Kidney (tissue), 22 donors: ENCODE measurements at places on chromosomes 7 and 10. TPM values are rescaled to one million over a fixed set of nuclear protein-coding genes. Genes with fewer than 3 reads are reported as not detected.

COL1A2 gene
- polyA plus RNA-seq, result 51.4 TPM

GRCh38 chr10:43229208-43230061 lies 37.4 kb downstream of the RASGEF1A start:
- peak; percentile 35 for DNase-seq

GRCh38 chr7:134458341-134458805 lies 527 bp downstream of the AKR1B1 start:
- peak; percentile 86 for DNase-seq

DNA sequence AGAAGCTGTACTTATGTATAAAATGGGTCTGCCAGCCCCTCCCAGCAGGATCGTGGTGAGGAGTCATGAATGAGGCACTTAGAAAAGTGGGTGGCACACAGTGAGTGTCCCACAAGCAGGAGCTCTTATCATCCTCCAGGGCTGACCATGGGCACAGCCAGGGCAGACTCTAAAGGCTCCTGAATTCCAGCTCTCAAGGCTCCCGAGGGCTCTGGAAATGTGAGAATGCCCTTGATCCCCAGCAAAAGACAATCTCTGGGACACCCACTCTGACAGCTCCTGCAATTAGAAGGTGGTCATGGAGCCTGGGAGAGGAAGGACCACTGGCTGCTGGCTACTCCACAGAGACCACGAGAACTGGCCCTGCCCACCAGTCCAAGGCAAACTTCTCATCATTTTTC lies 1.6 kb downstream of the VSTM4 start:
- DNase-seq, result no peak

- DNase-seq, result no peak
Measured at GRCh38 chr10:4837551-4837950, 11.5 kb downstream of the AKR1E2 start.

DNA sequence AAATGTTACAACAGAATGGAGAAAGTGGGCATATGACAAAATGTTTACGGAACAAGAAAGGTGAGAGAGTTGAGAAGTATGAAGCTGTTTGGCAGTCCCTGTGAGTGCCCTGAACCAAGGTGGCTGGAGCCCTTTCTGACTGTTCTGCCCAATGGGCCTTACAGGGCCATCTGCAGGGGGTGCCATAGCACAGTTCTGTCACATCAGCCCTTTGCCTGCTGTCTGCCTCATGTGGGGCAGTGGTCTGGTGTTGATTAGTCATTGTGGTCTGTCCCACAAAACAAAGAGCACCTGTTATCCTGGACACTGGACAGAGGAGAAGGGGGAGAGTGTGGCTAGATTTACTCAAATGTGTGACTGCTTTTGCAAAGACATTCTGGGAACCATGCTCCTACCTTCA lies 51.5 kb upstream of the OSBPL3 start:
- no peak for DNase-seq

CDNF gene
- 2.3 TPM for polyA plus RNA-seq

GRCh38 chr7:251446-252175 lies 38.4 kb upstream of the FOXL3 start:
- DNase-seq, result peak; percentile 46

KBTBD2 gene
- 12.1 TPM for polyA plus RNA-seq

DNA sequence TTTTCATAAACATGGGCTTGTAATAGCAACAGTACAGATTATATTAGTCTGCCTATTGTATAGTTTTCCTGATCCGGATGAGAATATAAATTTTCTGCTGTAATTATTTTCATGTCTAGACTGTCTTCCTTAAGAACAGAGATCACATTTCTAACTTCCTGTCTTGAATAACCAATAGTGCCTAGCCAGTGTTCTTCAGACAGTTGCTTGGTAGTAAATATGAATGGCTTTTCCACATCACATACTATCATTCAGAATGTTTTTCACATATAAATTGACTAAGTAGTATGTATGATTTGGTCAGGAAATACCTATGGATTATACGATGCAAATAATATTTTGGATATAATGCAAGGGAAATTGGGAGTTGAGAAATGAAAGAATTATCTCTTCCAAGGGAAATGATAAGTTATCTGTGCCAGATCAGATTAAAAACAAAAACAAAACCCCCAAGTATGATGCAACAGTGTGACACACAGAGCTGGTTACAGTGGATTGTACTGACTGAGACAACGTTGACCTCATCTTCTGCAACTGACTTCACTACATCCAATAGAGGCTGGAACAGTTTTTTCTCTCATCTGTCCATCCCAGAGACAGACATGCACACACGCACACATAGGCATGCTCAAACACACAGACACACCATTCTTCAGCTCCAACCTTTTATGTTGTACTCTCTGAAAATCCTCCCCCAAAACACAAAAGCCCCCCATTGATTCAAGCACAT lies 16.4 kb downstream of the ITGA8 start:
- DNase-seq, result no peak

GRCh38 chr10:110859206-110859972 lies 12.3 kb upstream of the PDCD4 start:
- no peak for DNase-seq
